ENCODE measurements at places on chromosomes 6 and 20. TPM values are rescaled to one million over a fixed set of nuclear protein-coding genes. Genes with fewer than 3 reads are reported as not detected.

DLL1 gene
- total RNA-seq, result 0.86 TPM

CLIC1 gene
- 701 TPM for total RNA-seq

TNFRSF6B gene
- total RNA-seq, result 31.5 TPM

ERGIC3 gene
- total RNA-seq, result 278 TPM

PKIB gene
- 12.2 TPM for total RNA-seq

- DNase-seq, result peak; percentile 64
Observed at GRCh38 chr6:139436200-139436956, 61.9 kb upstream of the CITED2 start.

GRCh38 chr20:52054123-52054522, 137.5 kb downstream of the ZFP64 start:
- no peak for DNase-seq

- peak; percentile 66 for DNase-seq
Observed at GRCh38 chr6:25963426-25964123, 973 bp downstream of the TRIM38 start.

- peak; percentile 48 for DNase-seq
Observed at GRCh38 chr6:130282234-130282995, 59.7 kb upstream of the SAMD3 start.

DNA sequence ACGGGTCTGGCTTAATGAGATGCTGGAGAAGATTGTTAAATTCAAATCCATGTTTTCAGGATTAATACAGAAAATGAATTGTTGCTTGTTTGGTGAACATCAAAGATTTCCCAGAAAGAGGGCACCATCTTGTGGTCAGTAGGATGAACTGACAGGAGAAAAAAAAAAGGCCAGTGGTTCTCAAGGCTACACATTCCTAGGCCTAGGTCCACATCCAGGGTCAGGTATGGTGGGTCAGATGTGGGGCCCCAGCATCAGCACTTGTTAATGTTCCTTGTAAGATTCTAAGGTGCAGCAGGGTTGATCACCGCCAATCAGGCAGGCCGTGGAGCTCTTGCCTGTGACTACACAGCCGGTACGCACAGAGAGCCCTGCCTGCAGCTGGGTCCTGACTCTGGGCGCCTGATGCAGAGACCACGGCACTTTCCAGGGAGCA, 34.0 kb upstream of the FOXO3 start:
- peak; percentile 56 for DNase-seq

- DNase-seq, result no peak
Observed at GRCh38 chr6:170522565-170523183, 30.4 kb downstream of the PSMB1 start.

- DNase-seq, result no peak
Observed at GRCh38 chr6:111871725-111872400, 1.4 kb downstream of the FYN start.

GRCh38 chr20:49356676-49357075, 78.8 kb upstream of the ZNFX1 start:
- DNase-seq, result no peak

DNA sequence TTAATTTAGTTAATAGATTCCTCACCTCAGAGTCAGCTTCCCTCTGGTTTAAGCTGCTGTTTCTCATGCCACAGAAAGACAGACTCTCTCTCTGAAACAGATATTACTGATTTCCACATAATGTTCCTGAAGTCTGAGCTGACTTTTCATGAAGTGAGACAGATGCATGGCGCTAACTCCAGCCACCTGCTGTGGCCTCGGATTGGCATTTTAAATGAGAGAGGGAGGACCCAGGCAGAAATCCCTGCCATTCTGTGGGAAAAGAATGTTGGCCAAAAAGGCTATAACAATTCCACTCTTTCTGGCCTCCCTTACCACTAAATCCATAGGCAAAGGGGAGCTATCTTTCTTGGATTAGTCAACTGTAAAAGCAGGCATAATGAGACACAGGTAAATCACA, 354.1 kb upstream of the CDH4 start:
- DNase-seq, result no peak

DNA sequence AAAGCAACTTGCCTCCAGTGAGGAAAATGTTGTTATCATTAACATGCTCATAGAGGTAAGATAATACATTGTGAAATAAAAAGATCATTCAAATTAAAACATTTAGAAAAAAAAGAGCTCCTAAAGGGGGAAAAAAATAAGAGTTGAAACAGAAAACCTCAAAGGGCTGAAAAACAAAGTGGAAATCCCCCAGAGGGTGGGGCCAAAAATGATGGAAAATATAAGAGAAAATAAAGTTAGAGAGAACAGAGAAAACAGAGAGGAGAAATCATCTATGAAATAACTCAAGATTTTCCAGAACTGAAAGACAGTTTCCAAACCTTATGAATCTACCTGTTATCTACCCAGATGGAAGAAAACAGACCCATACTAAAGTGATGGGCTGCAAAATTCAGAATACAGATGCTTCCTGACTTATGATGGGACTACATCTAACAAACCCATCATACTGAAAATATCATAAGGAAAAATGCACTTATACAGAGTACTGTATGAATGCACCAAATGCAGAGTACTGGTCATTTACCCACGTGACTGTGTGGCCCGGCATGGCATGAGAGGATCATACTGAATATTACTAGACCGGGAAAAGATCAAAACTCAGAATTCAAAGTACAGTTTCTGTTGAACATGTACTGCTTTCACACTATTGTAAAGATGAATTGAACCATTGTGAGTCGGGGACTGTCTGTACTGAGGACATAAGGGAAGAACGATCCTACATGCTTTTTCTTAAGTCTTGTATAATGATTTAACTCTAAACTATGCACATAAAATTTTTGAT, 4.0 kb downstream of the ZBTB24 start:
- no peak for DNase-seq

DNA sequence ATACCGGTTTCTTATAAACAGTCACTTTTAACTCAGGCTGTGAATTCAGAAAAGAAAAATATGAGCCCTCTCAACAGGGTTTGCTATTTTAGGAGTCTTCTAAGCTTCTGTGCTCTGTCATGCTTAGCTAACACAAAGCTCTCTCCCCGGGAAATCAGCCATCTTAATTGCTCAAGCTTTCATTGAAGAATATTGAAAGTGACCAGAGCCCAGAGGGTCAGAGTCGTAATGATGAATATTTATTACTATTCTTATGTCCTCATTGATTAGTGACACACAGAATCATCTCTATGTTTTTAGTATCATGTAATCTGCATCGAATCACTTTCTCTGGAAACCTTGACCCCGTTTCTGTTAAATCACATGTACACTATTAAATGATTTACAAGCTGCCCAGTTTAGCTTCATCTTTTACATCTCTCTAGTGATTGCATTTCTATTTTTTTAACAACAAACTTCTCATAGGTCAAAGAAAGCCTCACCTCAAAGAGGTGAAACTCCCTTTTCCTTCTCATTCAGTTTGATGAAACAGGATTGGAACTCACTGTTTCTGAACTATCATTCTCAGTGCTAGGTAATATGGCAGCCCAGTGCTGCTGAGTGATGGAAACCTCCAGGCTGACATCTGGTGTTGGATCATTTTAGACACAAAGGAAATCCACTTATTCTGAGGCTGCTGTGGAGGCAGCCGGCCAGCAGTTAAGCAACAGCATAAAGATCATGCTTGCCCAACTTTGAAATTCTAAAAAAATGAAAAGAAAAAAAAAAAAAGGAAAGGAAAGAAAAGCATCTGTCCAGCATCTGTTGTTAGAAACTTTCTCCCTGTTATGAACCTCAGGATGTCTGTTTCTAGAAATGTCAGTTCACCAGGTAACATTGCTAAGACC, 96.3 kb downstream of the RFPL4B start:
- DNase-seq, result peak; percentile 73

GRCh38 chr6:130288065-130288464, 65.3 kb upstream of the SAMD3 start:
- DNase-seq, result no peak

GRCh38 chr6:128882560-128882959, 378 bp upstream of the LAMA2 start:
- DNase-seq, result no peak
